ENCODE measurements at places on chromosomes 5 and 9. TPM values are rescaled to one million over a fixed set of nuclear protein-coding genes. Genes with fewer than 3 reads are reported as not detected.

Gene PRDM9
- total RNA-seq: not detected

Gene IGIP
- total RNA-seq: 21.8 TPM

Gene MOB3B
- 12.8 TPM for total RNA-seq

Gene SOHLH1
- total RNA-seq: not detected

Gene PCDHB8
- total RNA-seq: 0.80 TPM
